ENCODE measurements at places on chromosomes 2 and 18.

GRCh38 chr18:23835506-23835905 is 146.3 kb downstream of the LAMA3 start:
- no peak for DNase-seq

GRCh38 chr2:86035883-86036668 is 69.6 kb downstream of the POLR1A start:
- peak; percentile 77 for DNase-seq

DNA sequence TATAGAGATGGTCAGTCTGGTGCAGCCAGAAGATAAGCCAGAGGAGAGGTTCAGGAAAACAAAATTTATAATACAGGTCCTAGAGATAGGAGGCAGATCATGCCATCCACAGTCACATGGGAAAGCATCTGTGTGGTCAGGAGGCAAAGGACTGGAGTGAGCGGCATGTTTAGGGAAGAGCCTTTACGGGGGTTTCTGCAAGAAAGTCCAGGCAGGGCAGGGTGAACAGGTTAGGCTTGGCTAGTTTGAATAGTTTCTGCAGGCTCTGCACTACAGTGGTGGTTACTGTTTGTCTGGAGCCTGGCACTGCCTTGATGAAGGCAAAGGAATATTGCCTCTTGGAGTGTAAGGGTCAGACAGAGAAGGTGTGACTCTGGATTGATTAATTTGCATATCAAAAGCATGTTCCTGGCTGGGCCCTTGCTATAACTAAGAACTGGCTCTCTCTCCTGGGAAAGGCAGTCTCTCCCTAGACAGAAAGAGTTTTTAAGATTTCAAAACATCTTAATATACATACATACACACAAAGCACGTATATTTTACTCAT is 1034.7 kb upstream of the CHAC2 start:
- no peak for DNase-seq

DNA sequence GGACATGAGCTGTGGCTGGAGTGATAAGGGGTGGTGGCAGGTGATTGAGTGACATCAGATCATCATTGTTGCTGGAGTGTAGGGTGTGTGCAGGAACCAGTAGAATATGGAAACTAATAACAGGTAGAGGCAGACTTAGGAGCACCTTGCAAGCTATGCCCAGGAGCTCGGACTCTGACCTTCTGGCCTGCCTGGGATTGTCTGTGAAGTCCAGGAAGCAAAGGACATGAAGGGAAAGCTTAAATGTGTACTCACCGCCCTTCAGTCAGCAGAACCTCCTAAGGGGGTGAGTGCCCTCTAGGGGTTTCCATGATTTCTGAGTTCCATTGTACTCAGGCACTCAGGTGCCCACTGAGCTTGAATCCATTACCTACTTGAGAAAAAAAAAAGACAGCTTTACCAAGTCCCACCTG is 104.2 kb downstream of the CRIM1 start:
- DNase-seq = no peak

DNA sequence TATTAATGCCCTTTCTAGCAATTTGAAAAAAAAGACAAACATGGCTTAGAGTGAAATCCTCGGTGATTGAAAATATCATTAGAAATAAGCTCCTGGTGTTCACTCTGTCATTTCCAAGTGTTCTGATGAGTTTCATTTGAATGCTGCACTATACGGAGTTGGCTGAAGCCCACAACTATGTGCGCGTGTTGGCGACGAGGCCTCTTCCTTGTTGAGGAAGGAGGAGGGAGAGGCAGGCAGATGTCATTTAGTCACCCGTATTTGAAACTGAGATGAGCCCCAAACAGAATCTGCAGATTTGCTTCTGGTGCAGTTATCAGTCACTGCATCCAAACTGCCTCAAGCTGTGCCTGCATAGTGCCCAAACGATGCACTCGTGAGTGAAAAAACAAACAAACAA is 23.5 kb upstream of the SKOR2 start:
- no peak for DNase-seq

- no peak for DNase-seq
Observed at GRCh38 chr2:88919087-88919738, 227.7 kb downstream of the RPIA start.

DNA sequence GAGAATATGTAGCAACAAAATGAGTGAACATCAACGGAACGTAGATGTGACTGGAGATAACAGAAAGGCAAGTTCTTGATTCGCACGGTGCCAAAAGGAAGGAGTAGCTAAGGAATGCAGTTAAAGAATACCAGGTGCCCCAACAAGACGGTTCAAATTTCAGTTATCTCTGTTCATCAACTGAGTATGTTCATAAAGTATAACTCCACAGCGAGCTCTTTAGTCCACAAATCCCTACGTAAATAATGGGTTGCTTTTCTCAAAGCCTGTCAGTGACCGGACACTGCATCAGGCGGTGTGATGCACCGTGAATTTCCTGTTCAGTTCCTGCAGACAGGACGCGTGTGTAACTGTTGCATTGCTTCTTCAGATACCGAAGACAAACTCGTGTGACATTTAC is 91.8 kb downstream of the NOL10 start:
- no peak for DNase-seq

DNA sequence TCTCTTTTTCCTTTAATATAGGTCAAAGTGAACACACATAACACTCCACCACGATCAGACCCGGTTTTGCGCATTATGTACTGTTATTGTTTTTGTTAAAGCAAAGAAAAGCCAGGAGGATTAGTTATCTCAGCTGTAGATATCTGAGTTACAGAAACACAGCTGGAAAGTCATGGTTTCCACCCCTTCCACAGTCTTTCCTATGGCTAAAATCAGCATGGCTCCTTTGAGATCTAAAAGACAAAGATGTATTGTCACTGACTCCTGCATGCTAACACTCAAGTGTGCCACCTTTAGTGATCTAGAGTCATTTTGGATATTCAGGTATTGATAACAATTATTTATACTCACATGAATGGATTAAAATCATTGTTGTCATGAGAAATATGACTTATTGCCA is 260.0 kb downstream of the FIGN start:
- DNase-seq = no peak

- DNase-seq = no peak
Observed at GRCh38 chr18:79682894-79683625, 3.5 kb downstream of the CTDP1 start.

All from germinal center (tissue), 1 donor.